ENCODE measurements at places on chromosomes 2 and 18.

- no peak for DNase-seq
Measured at GRCh38 chr2:217932803-217933616, 69.8 kb downstream of the TNS1 start.

DNA sequence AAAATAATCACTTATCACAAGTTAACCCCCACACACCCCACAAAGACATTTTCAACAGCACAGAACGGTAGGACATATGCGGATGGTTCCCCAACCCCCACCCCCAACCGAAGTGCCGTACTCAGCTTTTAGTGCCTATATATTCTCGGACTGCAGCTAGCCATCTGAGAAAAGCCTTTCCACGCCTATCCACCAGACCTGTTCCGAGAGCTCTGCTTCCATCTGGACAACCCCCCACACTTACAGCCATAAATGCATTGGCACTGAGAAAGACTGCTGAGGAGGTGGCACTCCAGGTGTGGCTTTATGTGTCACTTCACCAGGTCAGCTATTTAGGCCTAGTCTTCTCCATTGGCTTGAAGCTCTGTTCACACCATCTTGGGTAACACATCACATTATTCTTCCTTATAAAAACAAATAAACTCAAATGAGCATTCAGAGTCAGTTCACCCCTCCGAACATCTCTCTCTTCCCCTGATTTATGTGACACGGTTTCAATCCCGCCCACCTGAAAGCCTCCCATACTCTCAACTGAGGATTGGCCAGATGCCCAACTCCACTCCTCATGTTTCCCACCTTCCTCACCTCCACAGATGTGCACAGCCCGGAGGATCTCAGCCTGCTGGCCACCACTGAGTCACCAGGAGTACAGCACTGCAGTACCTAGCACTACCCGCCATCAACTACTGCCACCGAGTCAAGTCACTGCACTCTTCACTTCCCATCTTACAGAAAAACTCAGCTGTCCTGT is 127.4 kb downstream of the CACNB4 start:
- DNase-seq = no peak

- peak; percentile 79 for DNase-seq
Measured at GRCh38 chr2:6826081-6826913, 39.4 kb downstream of the CMPK2 start.

DNA sequence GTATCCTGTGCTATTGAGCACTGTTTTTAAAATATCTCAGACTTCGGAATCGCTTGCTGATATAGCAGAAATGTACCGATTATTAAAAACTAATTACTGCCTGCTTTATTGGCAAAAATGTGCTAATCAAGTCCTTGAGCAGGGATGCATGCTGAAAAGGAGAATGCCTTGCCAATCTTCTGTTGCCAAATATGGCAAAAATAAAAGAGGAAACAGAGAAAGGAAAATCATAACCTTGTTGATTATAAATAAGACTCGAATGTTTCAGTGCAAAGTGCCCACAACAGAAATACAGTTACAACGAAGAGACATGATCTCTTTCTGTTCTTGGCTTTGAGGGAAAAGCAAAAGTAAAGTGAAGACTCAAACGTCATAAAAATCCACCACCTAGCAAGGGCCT is 248.5 kb downstream of the TMEM182 start:
- no peak for DNase-seq

DNA sequence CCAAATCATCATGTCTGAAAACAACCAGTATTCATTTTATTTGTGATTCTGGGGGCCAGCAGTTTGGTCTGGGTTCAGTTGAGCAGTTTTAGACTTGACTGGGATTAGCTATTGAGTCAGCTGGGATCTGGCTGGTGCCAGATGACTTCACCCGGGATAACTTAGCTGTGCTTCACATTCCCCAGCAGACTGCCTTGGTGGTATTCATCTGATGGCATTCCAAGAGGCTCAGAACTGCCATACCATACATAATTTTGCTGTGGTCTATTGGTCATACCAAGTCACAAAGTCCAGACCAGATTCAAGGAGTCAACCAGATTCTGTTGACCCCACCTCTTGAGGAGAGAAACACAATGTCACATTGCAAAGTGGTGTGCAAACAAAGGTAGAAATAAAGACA is 7.8 kb upstream of the FSHR start:
- no peak for DNase-seq

GRCh38 chr2:62305421-62306176 is 109.7 kb downstream of the B3GNT2 start:
- DNase-seq = peak; percentile 96

DNA sequence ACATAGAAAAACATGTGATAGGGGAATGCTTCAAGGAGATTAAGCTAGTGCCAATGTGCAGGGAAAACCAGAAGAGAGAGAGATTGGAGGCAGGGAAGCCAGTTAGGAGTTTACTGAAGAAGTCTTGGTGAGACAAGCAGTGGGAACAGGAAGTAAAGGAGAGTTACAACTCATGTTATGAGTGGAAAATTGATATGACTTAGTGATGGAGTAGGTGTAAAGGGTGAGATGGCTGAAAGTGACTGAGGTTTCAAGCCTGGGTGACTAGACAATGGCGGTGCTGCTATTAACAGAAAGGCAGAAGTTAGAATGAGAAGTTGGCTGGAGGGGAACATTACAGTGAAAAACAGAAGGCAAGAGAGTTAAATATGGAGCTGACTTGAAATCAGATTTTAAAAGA is 16.5 kb downstream of the DOK1 start:
- peak; percentile 22 for DNase-seq

- no peak for DNase-seq
Measured at GRCh38 chr2:40418614-40419363, 33.1 kb downstream of the SLC8A1 start.

GRCh38 chr2:222859786-222860612 is 837 bp upstream of the ACSL3 start:
- peak; percentile 15 for DNase-seq

DNA sequence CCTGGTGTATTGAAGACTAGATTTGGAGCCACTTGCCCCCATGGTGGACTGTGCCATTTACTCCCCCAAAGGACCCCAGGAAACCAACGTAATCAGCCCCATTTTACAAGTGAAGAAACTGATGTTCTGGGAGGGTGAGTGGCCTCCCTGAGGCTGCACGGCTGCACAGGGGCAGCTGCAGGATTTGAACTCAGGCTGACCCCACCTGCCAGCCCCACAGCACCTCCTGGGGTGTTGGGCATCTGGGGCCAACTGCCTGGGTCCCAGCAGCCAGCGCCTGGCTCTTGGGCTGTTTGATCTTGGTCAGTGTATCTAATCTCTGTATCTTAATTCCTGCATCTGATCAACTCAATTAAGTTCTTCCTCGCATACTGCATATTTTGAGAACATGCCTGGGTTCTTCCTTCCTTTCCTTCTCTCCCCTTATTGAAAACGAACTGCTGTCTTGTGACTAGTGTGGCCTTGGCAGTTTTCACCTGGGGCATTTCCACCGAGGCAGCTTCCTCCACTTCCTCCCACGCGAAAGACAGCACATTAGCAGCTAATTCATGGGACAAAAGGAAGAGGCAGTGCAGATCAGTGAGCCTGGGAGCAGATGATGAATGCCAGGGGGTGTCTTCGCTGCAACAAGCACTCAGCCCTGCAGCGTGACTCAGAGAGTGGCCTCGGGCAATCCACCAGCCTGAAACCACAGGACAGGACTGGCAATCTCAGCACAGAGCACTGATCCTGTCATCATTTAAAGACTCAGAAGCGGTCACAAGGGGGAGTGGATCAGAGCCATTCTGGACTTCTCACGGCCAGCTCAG is 184.1 kb upstream of the RAB12 start:
- no peak for DNase-seq

GRCh38 chr18:78977637-78978348 is 1.8 kb upstream of the SALL3 start:
- no peak for DNase-seq

GRCh38 chr2:240948905-240949790 is 43.0 kb downstream of the CROCC2 start:
- no peak for DNase-seq

DNA sequence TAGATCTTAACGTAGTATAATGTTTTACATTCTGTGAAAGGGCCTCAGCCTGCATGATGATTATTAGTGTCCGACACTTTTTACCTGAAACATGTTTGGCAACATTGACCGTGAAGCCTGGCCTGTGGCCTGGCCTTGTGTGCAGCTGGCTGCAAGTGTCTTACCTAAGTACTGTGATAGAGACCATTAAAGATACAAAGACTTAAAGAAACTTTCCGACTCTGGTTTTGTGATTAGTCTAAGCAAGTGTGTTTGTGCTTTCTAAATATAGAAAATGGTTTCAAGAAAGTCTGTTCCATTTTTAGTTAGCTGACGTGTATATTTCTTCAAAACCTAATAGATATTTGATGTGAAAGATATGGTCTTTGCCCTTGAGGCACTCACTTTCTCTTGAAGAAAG is 601.8 kb downstream of the LRP1B start:
- no peak for DNase-seq

DNA sequence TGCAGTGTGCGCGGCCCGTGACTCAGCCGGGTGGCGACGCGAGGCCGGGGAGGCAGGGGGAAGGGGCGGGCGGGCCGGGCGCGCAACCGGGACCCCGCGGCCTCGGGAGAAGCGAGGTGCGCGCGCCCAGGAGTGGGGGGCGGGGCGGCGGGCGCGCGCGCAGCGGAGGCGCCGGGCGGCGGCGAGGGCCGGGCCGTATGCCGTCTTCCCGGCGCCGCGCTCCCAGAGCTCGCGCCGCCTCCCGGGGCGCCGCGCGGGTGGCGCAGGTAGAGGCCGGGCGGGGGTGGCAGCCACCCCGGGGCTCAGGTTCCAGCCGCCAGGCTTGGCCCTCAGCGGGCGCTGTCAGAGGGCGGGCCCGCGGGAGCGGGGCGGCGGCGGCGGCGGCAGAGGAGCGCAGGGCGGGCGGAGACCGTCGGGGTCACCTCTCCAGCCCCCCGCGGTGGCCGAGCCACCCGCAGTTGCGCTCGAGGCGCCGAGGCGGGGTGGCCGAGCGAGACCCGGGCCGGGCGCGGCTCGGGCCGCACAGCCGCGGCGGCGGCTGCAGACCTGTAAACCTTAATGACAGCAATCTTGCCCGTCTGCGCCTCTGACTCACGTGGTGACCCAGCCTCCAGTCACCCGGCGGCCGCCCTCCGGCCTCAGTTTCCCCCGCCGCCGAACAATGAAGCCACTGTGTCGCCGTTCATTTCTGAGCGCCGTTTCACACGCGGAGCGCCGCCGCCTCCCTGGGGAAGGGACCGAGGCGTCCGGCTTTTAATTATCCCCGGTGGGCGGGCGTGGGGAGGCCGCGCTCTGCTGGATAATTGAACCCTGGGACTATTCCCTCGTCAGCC is 25.3 kb upstream of the SMAD7 start:
- DNase-seq = peak; percentile 53

DNA sequence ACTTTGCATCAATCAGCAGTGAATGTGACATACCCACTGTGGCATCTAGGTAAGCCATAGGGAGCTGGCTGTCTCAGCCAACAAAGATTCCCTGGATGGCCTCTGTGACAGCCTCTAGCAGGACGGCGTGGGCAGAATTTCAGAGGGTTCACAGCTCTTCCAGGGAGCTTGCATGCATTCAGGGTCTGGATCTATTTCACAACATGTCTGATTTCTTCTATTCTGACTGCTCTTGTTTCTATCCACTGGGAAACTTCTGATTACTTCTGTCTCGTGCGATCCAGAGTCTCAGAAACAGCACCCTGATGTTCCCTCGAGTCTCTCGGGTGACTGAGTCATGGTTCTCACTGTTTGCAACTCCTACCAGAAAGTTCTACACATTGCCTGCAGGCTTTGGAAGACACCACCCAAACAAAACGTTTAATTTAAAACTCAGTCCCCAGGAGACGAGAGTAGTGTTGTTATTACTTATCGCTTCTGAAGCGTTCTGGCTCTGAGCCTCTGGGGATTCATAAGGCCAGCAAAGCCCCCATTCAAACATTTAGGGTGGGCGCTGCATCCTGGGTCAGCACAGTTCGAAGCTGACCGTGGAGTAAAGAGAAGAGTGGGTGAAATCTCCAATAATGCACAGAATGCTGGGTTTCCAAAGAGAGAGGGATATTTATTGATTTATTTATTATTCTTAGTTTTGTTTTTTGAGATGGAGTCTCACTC is 41.9 kb upstream of the ODC1 start:
- DNase-seq = no peak

DNA sequence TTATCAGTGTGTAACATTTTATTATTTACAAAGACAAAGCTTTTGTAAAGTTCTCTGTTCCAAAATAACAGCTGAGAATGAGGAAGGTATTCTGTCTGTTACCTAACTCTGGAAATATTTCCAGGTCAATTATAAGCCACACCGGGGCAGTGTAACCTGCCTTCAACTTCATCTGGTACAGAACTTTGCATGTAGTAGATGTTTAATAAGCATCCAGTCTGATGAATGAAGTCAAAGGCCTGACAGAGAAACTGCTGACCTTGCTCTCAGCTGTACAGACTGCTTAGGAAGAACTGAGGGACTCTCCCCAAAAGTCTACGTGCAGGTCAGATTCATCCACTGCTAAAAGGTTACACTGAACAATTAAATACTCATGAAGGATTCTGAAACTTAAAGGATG is 43.3 kb downstream of the WDFY1 start:
- no peak for DNase-seq

GRCh38 chr18:25518716-25519053 is 166.7 kb upstream of the ZNF521 start:
- DNase-seq = peak; percentile 85

- DNase-seq = no peak
Measured at GRCh38 chr2:19124135-19124534, 234.3 kb downstream of the OSR1 start.

DNA sequence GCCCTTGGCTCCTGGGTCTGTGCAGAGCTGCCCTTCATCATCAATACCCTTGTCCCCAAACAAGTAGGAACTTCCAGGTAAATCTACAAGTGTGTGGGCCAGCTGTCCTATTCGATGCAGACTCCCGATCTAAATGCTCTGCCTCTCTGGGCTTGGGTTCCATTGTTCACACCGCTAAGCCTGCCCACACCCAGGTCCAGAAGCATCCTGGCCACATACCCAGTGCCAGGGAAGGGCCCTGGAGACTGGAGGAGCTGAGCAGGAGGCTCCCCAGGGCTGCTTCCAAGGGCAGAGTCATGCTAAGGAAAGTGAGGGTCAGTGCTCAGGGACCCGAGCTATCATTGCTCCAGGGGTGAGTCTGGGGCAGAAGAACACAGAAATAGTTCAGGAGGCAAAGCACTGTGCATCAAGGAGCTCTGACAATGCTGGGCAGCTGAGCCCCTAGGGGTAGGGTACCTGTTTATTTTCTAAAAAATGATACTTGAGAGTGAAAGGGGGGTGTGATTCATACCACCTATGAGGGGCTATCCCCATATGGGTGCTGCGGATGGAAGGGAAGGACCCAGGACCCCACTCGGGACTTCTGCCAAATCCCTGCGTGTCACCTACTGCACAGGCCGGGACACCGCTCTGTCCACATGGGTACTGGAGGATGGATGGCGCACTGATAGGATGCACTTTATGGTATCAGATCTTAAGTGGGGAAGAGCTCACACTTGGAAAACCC is 25.8 kb upstream of the TWIST2 start:
- no peak for DNase-seq
